ENCODE measurements at places on chromosomes 7 and 10.

- no peak for DNase-seq
Observed at GRCh38 chr10:49138361-49138891, 4.6 kb upstream of the FAM170B start.

- DNase-seq: no peak
Observed at GRCh38 chr7:82404652-82405051, 38.9 kb downstream of the CACNA2D1 start.

DNA sequence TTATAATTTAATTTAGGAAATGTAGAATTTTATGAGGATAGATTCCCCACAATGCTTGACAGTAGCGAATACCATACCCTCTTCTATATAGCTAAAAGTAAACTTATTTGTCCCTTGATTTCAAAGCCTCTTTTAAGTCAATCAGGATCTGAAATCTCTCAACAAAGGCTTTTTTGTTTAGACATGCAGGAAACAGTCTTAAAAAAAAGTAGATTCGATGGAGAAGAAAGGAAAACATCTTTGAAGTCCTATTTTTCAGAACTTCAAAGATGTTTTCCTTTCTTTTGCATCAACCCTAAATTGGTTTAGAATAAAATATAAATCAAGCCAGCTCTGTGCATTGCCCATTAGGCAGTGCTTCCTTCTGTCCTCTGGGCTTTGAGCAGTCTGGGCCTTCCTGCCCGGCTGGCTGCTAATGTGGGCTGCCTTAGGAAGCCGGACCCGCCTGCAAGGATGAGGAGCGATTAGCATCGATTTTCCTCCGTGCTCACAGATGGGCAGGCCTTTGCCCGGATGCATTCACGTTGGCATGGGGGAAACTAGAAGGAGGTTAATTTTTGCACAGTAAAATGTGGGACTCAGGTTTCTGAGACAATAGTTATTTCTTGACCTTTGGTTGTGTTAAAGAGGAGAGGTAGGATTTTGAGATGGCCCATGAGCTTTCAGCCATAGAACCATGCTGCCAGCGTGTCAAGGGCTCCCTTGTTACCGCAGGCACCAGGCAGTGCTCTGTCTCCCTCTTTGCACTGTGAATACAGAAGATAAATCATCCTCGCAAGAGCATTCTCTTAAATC lies 15.5 kb downstream of the MSRB2 start:
- peak; percentile 24 for DNase-seq

DNA sequence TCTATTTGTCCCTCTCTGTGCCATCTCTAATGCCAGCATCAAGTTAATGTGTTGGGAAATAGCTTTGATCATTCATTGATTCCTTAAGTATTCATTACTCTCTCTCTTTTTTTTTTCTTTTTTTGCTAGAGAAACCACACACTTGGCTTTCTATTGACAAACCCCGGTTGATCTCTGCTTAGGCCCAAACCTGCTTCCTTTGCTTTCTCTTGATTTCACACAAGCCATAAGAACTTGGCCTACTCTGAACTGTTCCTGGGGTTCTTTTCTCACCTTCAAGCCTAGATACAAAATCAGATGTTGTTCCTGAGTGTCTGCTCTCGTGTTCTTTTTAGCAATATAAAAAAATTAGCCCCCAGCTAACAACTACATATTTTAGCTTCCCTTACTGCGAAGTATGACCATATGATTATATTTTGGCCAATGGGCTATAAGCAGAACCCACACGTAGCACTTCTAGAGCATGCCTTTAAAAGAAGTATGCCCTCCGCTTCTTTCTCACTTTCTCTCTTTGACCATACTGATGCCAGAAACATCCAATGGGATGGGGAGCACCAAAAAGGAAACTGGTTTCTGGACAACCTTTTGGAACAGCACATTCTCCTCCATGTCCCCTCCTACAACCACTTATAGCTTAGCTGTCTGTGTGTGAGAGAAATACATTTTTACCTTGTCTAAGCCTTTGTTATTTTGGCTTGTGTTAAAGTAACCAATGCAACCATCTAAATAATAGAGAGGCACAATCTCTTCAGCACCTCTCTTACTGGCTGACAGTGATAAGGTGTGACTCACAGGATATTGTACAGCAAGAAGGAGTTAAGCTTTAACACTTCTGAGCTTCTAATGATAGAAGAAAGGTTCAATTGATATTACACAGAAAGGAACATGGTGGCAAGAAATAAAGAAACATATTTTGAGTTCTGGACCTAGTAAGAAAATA lies 96.6 kb upstream of the LRRN3 start:
- no peak for DNase-seq

DNA sequence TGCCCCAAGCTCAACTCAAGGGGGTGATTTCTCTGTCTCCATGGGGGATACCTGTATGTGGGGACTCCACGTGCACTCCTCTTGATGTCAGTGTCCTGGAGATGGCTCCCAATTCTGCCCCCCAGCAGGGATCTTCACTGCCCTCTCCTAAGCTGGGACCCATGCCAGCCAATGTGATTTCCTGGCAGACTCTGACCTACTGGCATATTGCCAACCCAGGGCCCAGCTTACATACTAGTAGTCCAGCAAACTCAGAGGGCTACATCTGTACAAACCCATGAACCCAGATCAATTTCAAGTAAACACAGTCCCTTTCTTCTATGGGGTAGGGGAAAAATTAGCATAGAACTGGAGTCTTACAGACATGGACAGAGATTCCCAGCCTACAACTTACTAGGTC lies 26.2 kb upstream of the BMPR1A start:
- peak; percentile 21 for DNase-seq

GRCh38 chr7:33973231-33974015 lies 68.1 kb downstream of the BMPER start:
- no peak for DNase-seq

DNA sequence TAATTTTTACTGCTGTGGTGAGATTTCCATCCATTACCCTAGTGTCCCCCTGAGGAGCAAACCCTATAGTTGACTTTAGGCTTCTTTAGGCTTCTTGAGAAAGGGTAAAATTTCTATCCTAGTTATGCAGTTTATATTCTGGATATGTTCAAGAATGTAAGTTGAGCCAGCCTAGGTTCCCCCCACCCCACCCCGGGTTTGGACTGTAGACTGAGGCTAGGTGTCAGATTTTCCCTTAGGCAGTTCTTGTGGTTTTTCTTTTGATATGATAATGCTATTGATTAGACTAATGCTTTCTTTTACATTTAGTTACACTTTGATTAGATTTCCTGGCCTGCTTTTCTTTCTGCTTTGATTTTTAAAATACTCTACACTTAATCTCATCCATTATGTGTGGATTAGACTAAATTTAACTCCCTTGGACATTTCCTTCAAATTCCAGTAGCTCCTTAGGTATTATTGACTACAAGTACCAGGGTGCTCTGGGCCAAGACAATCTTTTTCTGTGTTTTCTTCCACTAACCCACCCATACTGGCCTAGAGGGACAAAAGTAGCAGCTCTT lies 37.7 kb downstream of the NRF1 start:
- DNase-seq: no peak

DNA sequence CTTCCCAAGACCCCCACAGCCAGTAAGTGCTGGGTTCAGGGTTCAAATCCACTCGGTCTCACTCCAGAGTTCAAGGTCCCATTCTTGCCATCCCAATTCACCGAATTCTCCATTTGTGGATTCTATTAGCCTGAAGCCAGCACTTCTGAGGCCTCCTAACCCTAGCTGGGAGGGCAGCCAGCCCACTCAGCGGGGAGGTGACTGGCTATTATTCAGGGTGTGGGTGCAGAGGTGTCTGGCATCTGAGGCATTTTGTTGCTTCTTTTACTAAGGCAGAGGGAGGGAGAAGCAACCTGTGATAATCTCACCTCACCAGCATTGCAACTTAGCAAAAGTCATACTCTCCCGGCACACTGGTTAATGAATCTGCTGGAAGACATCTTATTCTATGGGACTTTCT lies 8.7 kb upstream of the PTPRN2 start:
- no peak for DNase-seq

GRCh38 chr7:83410989-83411591 lies 237.8 kb downstream of the SEMA3E start:
- peak; percentile 8 for DNase-seq

GRCh38 chr10:44725404-44725803 lies 185.7 kb upstream of the TMEM72 start:
- DNase-seq: no peak

GRCh38 chr7:69953136-69954067 lies 355.1 kb downstream of the AUTS2 start:
- DNase-seq: no peak

- DNase-seq: no peak
Observed at GRCh38 chr7:125357676-125358455, 428.2 kb upstream of the POT1 start.

- DNase-seq: no peak
Observed at GRCh38 chr10:94402843-94403379, 570 bp downstream of the TBC1D12 start.

GRCh38 chr7:133887459-133887858 lies 239.7 kb upstream of the LRGUK start:
- no peak for DNase-seq

- DNase-seq: peak; percentile 53
Observed at GRCh38 chr7:26202019-26202990, 760 bp downstream of the CBX3 start.

DNA sequence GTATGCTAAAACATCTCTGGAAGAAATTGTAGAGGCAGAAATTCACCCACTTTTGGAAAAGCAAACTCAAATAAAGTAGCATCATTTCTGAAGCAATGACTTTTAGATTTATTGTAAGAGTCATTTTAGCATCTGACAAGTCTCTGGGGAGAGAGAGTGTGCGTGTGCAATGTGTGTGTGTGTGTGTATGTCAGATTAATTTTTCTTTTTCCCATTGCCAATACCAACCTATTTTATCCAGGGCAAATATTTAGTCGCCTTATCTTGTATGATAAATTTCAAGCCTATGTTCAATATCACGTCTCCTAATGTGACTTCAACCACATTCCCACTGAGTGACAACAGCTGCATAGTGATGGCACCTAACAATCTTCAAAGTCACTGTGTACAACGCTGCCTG lies 101.7 kb downstream of the NEBL start:
- DNase-seq: no peak

Measured in head of caudate nucleus (tissue), 42 donors.